HS-5 (cell line): ENCODE measurements at places on chromosomes 3 and 15.

- DNase-seq: no peak
Observed at GRCh38 chr15:99090011-99090699, 14.7 kb upstream of the SYNM start.

DNA sequence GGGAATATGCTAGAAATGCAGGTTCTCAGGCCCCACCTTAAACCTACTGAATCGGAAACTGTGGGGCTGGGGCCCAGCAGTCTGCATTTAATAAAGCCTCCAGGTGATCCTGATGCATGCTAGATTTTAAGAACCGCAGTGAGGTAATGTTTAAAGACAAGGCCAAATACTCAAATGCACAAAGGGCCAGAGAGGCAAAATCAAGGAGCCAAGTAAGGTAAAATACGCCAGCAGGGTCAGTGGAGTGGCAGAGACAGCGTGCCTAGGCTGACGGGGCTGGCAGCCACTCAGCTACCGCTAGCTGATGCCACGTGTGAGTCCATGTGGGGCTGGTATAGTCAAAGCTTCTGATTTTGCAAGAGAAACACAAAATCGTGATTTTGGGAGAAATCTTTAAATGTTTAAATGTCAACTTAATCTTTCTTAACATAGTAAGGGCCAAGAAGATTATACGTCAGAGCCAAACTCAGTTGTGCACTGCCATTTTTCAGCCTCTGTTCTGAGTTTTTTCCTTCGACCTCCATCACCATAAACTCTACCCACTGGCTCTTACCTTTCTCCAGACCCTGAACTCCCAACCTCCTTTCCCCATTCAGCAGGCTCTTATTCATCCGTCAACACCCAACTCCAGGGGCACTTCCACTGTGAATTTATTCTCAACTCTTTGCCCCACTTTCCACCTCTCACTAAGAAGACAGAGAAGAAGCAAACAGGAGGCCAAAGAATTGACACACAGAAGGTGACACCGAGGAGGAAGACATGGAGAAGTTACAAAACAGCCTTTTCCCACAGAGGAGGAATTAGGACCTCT, 136.6 kb upstream of the RAD18 start:
- DNase-seq: no peak

DNA sequence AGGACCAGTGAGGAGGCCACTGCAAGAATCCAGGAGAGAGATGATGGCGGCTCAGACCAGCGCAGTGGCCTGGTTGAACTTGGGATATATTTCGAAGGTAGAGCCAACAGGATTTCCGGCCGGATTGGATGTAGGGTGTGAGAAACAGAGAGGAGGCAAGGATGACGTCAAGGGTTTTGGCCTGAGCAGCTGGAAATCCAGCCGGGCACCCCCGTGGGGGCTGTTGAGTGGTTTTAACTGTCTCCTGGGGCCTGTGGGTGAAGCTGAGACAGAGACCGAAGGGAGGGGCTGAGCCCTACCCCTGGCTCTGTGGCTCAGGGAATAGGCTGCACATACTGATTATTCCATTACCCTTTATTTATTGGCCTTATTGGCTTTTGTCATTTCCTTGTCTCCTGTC, 45.7 kb downstream of the EXOG start:
- DNase-seq: no peak

GRCh38 chr15:76979996-76980520, 14.9 kb upstream of the PSTPIP1 start:
- no peak for DNase-seq

DNA sequence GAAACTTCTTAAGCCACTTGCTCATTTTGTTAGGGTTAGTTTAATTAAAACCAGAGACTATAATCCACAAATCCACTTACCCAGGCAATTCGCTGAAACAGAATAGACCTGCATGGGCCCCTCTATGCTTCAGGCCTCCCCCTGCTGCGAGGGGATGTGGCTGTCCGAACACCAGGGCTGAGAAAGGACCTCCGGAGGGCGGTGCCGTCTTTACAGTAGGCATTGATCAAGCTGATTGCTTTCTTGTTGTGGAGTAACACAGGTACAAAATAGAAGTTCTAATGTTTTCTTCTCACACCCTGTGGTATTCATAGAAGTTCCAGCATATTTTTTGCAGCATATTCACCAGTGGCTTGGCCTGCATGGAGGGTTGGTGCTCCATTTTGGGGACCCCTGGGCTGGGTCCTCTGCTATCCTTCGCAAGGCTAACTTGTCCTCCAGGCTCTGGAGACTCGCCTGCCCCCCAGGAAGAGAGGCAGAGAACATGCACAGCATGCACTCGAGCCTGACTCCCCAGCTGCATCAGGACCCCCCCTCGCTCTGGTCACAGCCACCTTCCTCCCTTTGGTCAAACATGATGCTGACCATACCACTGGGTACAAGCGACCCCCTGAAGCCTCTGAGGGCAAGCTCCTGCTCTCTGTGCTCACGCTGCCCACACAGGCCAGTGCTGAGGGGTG, 55.3 kb downstream of the TPRA1 start:
- DNase-seq: no peak

DNA sequence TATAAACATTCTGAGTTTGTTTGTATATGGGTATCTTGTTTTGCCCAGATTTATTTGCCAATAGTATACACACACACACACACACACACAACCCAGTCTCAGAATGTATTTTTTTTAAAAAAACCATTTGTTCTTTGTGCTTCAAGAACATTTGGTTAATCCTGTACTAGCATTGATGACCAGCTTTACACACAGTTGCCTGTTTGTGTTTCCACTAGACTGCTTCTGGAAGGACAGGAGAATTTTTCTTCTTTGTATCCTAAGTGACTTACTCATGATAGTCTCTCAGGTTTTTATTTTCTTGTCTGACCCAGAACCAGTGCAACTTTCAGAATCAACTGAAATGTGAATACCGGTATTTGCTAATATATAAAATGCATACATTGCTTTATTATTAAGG, 40.5 kb downstream of the U2SURP start:
- DNase-seq: no peak

GRCh38 chr3:56375654-56376053, 92.6 kb downstream of the ERC2 start:
- no peak for DNase-seq

DNA sequence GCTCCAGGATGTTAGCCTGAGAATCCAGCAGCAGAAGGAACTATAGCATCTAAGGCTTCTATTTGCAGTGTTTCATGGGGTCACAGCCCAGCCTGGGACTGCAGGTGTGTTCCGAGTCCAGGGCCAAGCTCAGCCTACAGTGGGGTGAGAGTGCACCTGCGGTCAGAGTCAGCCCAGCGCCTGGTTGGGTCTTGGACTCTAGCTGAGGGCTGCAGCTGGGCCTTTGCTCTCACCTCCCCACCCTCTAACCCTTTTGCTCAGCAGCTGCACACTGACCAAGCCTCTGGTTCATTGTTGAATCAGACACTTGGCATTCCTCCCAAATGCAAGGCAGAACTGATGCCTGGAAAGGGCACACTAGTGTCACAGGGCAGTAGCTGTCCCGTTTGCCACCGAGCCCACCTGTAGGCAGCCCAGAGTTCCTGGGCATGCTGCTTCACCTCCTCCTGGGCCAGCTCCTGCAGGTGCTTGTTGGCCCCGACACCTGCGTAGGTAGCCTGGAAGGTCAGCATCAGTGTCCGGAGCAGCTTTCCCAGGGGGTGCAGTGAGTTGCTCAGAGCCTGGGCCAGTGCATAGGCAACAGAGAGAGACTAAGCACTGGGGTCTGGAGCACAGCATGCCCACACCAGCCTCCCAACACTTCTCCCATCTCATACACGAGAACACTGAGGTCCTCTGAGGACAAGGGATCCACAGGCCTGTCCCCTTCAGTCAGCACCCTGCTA, 17.5 kb downstream of the ALS2CL start:
- DNase-seq: peak; percentile 13

GRCh38 chr15:81853150-81853748, 192.6 kb downstream of the MEX3B start:
- DNase-seq: no peak

DNA sequence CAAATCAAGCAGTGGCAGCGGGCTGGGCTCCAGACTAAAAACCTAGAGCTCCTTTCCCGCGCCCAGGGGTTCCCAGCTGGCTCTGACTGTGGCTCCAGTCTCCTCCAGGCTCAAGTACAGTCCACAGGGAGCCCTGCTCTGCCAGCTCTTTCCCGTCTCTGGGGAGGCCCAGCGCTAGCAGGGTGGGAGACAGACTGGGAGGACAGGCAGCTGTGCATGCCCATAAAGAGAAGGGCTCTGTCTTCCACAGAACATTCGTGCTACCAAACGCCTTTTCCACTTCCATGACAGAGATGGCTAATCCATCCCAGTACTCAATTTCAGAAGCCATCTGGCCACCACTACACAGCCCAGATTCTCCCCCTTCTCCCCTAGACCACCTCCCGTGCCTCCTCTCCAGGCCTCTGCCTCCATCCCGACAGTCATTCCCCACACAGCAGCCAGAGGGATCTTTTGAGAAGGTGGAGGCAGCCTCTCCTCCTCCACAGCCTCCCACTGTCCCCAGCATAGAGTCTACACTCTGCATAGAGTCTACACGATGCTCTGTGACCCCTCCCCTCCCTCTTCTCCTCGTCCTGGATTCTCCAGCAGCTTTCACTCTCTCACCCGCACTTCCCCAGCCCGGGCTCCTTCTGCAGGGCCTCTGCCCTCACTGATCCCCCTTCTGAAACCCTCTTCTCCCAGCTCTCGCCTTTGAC, 6.8 kb upstream of the DUSP7 start:
- DNase-seq: no peak

DNA sequence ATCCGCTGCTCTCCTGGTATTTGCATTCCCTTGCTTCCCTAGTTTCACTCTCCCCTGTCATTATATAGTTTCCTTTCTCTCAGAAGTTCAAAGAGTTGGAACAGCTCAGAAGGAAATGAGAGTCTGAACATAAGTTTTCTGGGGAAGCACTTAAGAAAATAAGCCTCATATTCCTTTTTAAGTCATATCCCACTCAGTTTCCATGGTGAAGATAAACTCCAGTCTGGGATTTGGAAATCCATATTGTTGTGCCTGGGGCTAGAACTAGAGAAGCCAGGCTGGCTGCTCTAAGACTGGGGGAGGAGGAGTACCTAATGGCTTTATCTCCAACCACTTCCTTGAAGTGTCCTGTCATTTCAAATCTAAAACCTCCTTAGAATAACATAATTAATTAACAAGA, 134.2 kb upstream of the ALCAM start:
- no peak for DNase-seq

- no peak for DNase-seq
Observed at GRCh38 chr3:30675006-30675405, 68.6 kb downstream of the TGFBR2 start.

DNA sequence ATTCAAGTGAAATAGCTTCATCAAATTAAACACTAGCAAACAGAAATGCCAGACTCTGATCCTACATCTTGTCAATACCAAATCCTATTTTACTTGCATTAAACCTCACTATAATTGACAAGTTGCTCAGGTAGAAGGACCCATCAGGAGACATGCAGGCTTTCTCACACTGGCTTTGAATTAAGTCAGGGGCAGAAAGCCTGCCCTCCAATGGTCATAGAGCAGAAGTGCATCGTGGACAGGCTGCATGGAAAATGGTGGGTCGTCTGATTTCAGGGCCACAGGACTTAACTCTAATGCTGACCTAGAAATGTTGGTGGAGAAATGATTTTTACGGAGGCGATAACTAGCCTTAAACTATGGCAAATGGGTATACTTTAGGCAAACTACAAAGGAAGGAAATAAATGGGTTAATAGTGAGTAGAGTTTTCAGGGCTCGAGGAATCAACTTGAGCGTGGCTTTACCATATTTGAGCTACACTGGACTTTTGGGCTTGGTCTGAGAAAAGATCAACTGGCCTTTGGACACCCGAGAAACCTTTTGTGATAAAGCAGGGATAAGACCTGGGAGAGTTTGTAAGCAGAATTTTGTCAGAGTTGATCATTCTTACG, 283.9 kb downstream of the GRM7 start:
- no peak for DNase-seq

DNA sequence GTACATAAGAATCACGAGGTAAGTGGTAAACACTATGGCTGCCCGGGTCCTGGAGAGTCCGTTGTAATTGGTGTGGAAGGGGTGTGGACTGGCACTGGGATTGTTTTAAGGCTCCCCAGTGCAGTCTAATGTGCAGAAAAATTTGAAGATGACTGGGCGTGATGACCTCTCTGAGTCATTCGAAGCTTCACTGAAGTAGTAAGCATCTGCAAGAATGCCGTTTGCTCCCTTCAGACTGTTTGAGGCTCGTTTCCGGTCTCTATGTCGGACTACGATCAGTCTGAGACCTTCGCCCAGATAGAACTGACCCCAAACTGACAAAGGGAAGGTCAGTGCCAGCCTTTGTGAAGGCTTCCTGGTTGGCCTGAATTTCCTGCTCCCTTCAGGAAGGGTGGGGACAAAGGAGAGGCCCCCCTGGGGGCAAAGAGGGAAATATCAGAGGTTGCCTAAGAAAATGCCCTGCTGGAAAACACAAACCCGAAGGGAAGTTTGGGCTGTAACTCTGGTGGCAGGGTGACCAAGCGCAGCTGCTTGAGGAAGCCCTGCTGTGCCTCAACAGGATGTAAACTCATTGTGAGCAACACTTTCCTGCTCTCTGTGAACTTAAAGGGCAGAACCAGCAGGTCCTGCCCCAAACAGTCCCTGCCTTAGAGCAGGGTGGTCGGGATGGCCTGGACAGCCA, 34.6 kb downstream of the BTD start:
- peak; percentile 97 for DNase-seq

DNA sequence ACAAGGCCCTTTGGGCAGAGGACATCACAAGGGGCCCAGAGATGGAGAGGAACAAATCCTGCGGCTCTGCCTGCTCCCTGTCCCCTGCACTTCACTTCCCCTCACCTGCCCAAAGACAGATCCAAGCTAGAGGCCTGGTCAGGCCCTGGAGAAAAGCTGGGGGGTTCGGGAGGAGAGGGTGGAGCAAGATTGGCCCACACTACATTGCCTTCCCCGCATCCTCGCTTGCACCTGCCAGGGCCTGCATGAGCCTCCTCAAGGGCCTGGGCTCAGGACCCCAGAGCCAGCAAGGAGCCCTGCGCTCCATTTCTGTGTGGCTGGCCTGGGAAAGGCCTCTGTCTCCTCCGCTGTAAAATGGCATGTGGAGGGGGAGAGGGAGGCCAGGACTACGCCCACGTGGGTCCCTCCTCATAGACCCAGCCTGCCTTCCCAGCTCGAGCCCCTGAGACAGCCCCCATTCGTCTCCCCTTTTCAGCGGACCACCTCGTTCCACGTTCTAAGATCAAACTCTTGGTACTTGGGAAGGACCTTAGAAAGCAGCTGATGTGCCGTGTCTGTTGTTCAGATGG, 106.0 kb downstream of the HMG20A start:
- DNase-seq: no peak
